ENCODE measurements at places on chromosomes 2 and 18. TPM values are rescaled to one million over a fixed set of nuclear protein-coding genes. Genes with fewer than 3 reads are reported as not detected.
A peak's percentile ranks its signal among the peaks of the same experiment; 100 is the strongest.

HADHB gene
- total RNA-seq, result 130 TPM

- DNase-seq, result peak; percentile 74
These were observed 259.8 kb upstream of the LYPD1 start for GRCh38 chr2:132929786-132930185.

LIMS1 gene
- total RNA-seq, result 52.7 TPM

DNA sequence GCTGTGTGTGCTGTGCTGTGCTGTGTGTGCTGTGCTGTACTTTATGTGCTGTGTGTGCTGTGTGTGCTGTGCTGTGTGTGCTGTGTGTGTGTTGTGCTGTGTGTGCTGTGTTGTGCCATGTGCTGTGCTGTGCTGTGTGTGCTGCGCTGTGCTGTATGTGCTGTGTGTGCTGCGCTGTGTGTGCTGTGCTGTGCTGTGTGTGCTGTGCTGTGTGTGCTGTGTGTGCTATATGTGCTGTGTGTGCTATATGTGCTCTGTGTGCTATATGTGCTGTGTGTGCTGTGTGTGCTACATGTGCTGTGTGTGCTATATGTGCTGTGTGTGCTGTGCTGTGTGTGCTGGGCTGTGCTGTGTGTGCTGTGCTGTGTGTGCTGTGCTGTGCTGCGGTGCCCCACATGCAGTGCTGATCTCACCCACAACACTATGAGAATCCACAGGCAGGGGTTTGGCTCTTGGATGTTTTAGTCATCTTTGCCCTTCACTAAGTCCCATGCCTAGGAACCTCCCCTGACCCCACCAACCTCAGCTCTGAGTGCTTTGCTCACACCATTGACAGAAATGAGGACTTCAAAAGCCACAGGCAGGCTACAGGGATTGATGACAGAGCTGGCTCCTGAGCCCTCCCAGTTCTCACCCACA is 30.5 kb upstream of the MAL start:
- DNase-seq, result no peak

CD207 gene
- total RNA-seq, result not detected

GRCh38 chr18:71001597-71001996 is 712.8 kb downstream of the SOCS6 start:
- DNase-seq, result no peak

DSG1 gene
- not detected for total RNA-seq

DNA sequence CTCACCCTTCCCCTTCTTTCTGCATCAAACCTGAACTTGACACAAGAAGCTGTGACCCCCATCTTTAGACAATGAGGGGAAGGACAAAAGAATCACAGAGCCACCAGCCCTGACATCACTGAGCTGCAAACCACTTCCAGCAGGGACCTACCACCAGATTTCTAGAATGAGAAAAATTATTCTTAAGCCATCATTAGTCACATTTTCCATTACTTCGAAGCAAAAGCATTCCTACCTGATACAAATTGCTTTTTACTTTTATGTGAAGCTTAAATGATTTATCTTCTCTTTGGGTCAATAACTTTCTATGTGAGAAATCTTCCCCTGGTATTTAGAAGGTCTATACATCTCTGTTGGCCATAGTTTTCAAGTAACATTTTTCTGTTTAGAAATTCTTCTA is 134.8 kb downstream of the TCF4 start:
- peak; percentile 58 for DNase-seq

- DNase-seq, result no peak
These were observed 287.4 kb upstream of the TCF4 start for GRCh38 chr18:55875371-55875901.

NMS gene
- not detected for total RNA-seq

ANKRD30B gene
- total RNA-seq, result under 0.01 TPM

- peak; percentile 69 for DNase-seq
These were observed 201.4 kb downstream of the SOCS6 start for GRCh38 chr18:70489986-70490933.

DNA sequence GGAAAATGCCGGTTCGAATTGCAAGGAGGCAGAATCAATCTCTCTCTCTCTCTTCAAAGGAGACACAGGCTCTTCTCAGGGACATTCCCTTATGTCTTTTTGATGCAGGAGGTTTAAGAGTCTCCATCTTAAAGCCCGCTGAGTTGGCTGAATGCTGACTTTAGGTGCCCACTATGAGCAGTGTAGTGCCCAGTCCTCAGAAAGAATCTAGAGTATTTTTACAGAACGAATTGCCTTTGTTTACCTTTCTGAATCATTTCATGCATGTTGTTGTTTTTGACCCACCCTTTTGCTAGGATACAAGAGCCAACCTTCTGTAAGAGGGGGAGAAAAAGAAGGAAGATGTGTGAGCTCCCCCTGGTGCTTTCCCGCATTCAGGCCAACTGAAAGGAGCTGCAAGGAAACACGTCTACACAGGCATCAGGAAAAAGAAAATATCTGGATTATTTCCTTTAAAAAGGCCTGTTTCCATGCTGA is 193.5 kb upstream of the TCF4 start:
- peak; percentile 79 for DNase-seq

DNA sequence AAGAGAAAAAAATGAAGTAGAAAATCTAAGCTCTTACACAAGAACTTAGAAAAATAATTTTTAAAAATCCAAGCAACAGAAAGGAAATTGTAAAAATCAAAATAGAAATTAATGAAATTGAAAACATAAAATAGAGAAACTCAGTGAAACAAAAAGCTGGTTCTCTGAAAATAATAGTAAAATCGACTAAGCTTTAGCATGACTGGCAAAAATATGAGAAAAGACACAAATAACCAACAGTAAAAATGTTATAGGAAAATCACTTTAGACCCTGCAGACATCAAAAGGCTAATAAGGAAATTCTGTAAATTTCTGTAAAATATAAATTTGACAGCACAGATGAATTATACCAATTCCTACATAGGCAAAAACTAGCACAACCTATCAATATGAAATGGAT is 768.9 kb upstream of the LRRTM1 start:
- no peak for DNase-seq

PJVK gene
- 4.3 TPM for total RNA-seq

GRCh38 chr2:36964496-36965058 is 1.8 kb downstream of the STRN start:
- DNase-seq, result no peak

- DNase-seq, result peak; percentile 42
These were observed 59.5 kb downstream of the MFSD6 start for GRCh38 chr2:190467575-190468083.

DNA sequence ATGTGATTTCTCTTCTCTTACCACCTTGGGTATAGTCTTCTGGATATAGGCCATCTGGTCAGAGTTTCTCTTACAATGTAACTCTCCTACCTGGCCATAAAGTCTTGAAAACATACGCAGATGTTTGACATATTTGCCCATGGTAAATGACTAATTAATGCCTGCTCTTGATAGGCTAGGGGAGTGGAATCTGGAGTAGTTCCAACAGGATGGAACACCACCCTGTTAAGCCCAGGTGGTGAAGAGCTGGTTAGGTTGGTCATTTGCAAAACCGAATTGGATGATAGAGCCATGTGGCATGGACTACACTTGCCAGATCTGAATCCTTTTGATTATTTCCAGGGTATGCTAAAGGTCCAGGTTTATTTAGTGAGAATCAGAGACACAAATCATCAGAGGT is 36.5 kb downstream of the HADHB start:
- no peak for DNase-seq

DNA sequence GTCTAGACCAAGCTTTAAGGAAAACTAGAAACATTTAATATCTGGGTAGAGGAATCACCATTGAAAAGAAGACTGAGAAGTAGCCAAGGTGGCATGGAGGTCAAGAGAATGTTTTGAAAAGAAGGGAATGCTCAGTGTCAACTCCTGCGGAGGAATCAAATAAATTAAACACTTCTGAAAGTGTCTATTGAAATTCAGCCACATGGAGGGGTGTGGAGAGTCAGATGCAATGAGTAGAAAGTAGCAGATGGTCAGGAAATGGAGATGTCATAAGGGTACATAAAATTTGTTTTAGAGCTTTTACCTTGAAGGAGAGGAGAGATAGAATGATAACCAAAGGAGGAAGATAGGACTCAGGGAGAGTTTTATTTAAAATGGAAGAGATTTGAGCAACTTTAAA is 35.1 kb downstream of the NLRC4 start:
- DNase-seq, result no peak

DNA sequence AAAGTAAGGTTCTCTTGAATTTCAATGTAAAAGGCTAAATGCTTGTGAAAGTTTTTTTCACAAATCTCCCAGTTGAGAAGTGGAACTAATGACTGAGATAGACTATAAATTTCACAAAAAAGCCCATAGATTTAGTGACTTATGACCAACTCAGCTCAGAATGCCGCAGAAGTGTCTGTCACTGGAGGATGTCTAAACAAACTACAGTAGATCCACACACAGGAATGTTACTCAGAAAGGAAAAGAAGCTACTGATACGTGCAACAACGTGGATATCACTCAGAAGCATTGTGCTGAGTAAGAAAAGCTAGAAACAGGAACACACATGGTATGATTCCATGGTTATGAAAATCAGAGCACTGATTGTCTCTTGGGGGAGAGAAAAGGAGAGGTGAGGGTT is 151.9 kb downstream of the DOCK10 start:
- DNase-seq, result no peak

STARD6 gene
- total RNA-seq, result not detected

GRCh38 chr2:19746611-19747309 is 155.0 kb downstream of the TTC32 start:
- no peak for DNase-seq

- peak; percentile 45 for DNase-seq
These were observed 136.5 kb upstream of the HAAO start for GRCh38 chr2:42928692-42929545.

DNA sequence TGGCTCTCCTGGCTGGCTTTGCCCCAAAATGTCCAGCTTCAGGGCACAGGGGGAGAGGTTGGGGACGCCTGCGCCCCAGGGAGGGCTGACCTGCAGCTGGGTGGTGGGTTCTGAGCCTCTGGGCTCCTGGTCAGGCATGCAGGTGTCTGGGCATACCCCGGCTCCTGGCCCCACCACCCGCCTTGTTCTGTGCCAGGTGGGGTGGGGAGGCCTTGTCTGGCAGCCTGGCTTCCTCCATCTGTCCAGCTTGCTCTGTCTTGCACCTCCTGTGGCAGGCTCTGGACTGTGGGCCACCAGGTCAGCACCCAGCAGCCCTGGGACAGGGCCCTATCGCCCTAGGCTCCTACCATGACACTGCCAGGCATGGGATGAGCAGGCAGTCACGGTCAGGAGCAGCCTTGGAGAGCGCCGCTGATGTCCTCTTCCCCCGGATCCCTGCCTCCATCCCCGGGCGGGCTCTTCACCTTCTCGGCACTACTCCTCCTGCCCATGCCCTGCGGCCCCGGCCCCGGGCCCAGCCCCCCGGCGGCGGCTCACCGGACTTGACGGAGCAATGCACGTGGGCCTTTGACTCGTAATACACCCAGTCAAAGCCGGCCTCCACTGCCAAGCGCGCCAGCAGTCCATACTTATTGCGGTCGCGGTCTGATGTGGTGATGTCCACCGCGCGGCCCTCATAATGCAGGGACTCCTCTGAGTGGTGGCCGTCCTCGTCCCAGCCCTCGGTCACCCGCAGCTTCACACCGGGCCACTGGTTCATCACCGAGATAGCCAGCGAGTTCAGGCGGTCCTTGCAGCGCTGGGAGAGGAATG is 3.6 kb downstream of the IHH start:
- no peak for DNase-seq

ABCB11 gene
- total RNA-seq, result not detected

GRB14 gene
- total RNA-seq, result 0.26 TPM

GRCh38 chr18:45201489-45201888 is 413.8 kb upstream of the SLC14A2 start:
- no peak for DNase-seq

IGFBP2 gene
- total RNA-seq, result 36.3 TPM

- DNase-seq, result peak; percentile 89
These were observed 181.7 kb upstream of the ETAA1 start for GRCh38 chr2:67215214-67216055.
